Stomach (tissue), 19 donors: ENCODE measurements at places on chromosomes 13 and 19. TPM values are rescaled to one million over a fixed set of nuclear protein-coding genes. Genes with fewer than 3 reads are reported as not detected.

DNA sequence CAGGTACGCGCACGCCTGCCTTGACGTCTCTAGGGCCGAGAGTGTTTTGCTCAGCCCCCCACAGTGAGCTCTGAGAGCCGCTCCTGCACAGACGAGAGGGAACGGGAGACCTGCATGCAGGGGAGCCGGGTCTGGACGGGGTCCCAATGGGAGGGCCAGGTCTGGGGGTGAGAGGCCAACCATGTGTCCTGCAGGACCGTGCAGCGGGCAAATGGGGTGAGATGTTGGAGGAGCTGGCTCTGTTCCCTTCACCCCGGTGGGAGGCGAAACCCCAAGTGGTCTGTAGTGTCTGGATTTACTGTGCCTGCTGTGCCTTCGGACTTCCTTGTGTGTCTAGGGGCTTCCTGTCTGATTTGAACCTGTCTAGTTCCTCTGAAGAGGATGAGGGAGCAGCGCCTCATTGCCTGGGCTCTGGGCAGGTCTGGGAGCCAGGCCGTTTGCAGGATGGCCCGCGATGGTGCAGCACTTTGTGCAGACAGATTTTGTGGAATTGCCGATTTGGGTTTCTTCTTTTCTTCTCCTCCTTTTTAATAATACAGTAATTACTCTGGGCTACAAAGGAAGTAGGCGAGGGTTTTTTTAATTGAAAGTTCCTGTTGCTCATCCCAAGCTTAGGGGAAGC is 2.1 kb downstream of the CSNK1G2 start:
- H3K4me3 ChIP-seq: peak overlapping the region; percentile 73
- DNase-seq: no peak
- H3K27ac ChIP-seq: peak overlapping the region; percentile 90
- H3K27me3 ChIP-seq: no peaks in the 10 kb centered on the region
- H3K4me1 ChIP-seq: peaks cover 46% of the 10 kb centered on the region

DNA sequence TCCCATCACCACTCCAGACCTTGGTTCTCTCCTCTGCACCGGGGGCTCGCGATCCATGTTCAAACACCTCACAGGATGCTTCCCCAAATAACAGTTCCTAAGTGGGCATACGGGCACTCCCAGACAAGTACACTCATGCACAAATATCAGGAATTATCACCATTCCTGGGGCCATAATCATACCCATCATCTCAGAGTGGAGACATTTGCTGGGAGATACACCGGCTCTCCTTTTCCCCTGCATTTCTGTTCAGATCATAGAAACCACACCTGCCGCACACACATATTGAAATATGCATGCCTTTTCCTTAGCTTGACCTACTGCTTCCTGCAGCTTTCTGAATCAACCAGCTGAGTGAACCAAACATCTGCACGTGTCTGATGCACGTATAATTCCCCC is 33.9 kb upstream of the MBNL2 start:
- no peak overlapping the region for H3K4me3 ChIP-seq
- no peaks in the 10 kb centered on the region for H3K27me3 ChIP-seq
- no peak overlapping the region for H3K27ac ChIP-seq
- H3K36me3 ChIP-seq: no peaks in the 10 kb centered on the region

- H3K36me3 ChIP-seq: peaks cover 15% of the 10 kb centered on the region
- no peaks in the 10 kb centered on the region for H3K27me3 ChIP-seq
- H3K4me1 ChIP-seq: no peaks in the 10 kb centered on the region
- no peak overlapping the region for H3K27ac ChIP-seq
These were observed 1432.4 kb downstream of the UQCRFS1 start for GRCh38 chr19:27780367-27781075.

SOX1 gene
- total RNA-seq: not detected

DNA sequence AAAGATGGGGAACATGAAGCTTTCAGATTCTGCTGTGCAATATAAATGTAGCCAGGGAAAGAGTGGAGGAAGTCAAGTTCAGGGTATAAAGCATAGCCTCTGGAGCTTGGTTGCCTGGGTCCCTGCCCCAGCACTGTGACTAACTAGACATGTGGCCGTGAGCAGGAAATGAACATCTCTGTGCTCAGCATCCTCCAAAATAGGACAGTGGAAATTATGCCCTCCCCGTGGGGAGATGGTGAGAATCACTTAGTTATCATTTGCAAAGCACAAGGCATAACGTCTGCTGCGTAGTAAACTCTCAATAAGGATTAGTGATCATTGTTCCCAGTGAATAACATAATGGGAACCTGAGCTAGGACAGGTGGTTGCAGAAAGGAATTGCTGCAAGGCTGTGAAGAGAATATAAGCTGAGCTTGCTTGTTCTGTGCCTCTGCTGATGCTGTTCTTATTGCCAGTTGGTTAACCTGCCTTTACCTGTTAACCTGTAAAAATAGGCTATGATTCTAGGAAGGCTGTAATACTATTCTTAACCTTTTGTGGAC is 441.0 kb downstream of the COG6 start:
- no peaks in the 10 kb centered on the region for H3K36me3 ChIP-seq
- no peaks in the 10 kb centered on the region for H3K27me3 ChIP-seq
- DNase-seq: no peak
- H3K4me3 ChIP-seq: no peak overlapping the region
- H3K4me1 ChIP-seq: no peaks in the 10 kb centered on the region
- no peak overlapping the region for H3K27ac ChIP-seq

DNA sequence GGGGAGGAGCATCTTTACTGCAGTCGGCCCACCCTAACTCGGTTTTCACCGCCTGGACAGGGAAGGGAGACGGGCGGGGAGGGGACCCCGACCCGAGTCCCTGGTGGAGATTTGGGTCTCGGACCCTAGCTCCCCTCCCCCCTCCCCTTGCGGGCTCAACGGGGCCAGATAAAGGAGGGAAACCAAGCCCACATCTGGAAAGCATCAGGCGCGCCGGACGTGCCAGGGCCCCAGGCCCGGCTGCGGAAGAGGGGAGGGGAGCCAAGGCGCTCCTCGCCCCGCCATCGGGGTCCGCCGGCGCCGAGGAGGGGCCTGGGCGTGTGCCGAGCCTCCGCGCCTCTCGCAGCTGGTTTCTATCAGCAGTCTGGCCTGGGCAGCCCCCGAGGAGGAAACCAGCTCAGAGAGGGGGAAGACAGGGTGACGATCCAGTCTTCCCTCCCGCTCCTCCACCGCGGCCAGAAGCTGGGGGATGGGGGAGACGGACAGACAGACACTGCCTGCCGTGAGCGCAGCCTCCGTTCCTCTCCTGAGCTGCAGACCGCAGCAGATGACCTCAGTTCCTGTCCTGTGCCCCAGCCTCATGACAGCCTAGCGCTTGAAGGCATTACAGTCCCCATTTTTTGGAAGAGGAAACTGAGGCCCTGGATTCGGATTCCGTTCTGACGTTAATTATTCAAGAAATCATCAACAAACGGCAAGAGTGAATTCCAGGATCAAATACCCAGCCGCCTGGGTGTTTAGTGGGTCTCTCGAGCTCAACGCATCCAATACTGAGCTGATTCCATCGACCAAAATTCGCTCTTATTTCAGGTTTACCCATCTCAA is 3.6 kb upstream of the GNG8 start:
- peaks cover 18% of the 10 kb centered on the region for H3K4me1 ChIP-seq
- peak overlapping the region; percentile 53 for H3K4me3 ChIP-seq
- peak overlapping the region; percentile 82 for H3K27ac ChIP-seq
- H3K27me3 ChIP-seq: peaks cover 21% of the 10 kb centered on the region
- DNase-seq: no peak

DNA sequence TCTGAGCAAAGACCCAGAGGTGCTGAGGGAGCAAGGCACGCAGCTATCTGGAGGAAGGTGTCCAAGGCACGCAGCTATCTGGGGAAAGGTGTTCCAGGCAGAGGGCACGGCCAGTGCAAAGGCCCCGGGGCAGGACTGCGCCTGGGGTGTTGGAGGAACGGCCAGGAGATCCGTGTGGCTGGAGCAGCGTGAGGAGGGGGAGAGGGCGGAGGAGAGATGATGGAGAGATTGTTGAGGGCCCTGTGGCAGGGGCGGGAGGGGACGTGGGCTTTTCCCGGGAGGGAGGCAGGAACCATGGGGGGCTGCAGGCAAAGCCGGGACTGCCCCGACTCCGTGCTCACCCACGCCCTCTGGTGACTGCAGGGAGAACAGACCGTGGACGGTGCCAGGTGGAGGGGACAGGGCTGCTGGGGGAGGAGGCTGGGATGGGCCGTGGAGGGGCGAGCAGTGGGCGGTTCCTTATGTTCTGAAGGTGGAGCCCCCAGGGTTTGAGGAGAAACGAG is 13.3 kb upstream of the MISP start:
- H3K27ac ChIP-seq: no peak overlapping the region
- H3K36me3 ChIP-seq: peaks cover 5% of the 10 kb centered on the region
- DNase-seq: peak; percentile 68
- H3K27me3 ChIP-seq: no peaks in the 10 kb centered on the region
- no peak overlapping the region for H3K4me3 ChIP-seq
- H3K4me1 ChIP-seq: peaks cover 14% of the 10 kb centered on the region

- H3K36me3 ChIP-seq: no peaks in the 10 kb centered on the region
- peaks cover 24% of the 10 kb centered on the region for H3K4me1 ChIP-seq
- H3K27ac ChIP-seq: peak overlapping the region; percentile 77
- peaks cover 7% of the 10 kb centered on the region for H3K27me3 ChIP-seq
- DNase-seq: peak; percentile 73
- H3K4me3 ChIP-seq: peak overlapping the region; percentile 42
These were observed 5.3 kb upstream of the PROZ start for GRCh38 chr13:113152984-113153809.

GRCh38 chr19:46442808-46443450 is 14.2 kb upstream of the PNMA8C start:
- DNase-seq: peak; percentile 55
- H3K36me3 ChIP-seq: no peaks in the 10 kb centered on the region
- H3K4me1 ChIP-seq: peaks cover 22% of the 10 kb centered on the region
- H3K27me3 ChIP-seq: no peaks in the 10 kb centered on the region
- no peak overlapping the region for H3K27ac ChIP-seq
- no peak overlapping the region for H3K4me3 ChIP-seq

DNA sequence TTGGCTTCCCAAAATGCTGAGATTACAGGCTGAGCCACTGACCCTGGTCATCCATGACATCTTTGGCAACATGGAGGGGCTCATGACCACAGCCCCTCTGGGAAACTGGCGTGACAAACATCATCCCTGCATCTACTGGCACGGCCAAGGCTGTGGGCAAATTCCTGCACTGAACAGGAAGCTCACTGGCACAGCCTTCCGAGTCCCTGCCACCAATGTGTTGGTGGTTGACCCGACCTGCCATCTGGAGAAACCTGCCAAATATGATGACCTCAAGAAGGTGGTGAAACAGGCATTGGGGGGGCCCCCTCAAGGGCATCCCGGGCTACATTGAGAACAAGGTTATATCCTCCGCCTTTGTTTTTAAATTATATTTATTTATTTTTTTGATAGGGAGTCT is 8.9 kb upstream of the ACP5 start:
- peaks cover 6% of the 10 kb centered on the region for H3K4me1 ChIP-seq
- no peaks in the 10 kb centered on the region for H3K36me3 ChIP-seq
- no peak for DNase-seq
- no peaks in the 10 kb centered on the region for H3K27me3 ChIP-seq
- no peak overlapping the region for H3K4me3 ChIP-seq
- no peak overlapping the region for H3K27ac ChIP-seq

DNA sequence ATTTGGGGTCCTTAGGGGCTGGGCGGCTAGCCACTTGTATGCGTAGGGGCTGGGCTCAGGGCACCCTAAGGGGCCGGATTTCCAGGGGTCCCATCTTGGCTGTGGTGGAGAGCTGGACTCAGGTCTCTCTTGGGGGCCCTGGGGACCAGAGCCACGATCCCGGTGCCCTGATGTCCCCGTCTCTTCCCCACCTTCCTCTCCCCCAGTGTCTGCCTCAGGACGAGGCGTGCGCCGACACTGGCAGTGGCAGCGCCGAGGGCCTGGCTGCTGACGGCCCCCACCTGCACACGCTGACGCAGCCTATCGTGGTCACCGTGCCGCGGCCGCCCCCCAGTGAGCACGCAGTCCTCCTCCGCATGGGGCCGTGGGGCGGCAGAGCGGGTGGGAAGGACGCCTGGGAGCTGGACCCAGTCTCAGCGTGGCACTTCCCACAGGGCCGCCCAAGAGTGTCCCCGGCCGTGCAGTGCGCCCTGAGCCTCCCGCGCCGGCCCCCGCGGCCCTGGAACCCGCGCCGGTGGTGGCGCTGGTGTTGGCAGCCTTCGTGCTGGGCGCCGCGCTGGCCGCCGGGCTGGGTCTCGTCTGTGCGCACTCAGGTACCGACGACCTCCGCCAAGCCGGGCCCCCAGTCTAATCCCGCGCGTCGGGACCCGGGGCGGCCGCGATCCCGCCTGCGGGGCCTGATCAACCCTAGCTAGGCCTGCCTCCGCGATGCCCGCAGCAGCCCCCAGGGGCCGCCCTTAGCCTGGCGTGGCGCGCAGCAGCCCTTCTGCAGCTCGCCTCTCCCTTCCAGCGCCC is 2.7 kb upstream of the SNAPC2 start:
- H3K36me3 ChIP-seq: peaks cover 18% of the 10 kb centered on the region
- peak overlapping the region; percentile 65 for H3K27ac ChIP-seq

NBEA gene
- total RNA-seq: 6.7 TPM

GRCh38 chr13:80022146-80022545 is 318.8 kb downstream of the SPRY2 start:
- H3K27me3 ChIP-seq: no peaks in the 10 kb centered on the region
- H3K27ac ChIP-seq: no peak overlapping the region
- no peak overlapping the region for H3K4me3 ChIP-seq
- no peaks in the 10 kb centered on the region for H3K4me1 ChIP-seq
- no peak for DNase-seq

DNA sequence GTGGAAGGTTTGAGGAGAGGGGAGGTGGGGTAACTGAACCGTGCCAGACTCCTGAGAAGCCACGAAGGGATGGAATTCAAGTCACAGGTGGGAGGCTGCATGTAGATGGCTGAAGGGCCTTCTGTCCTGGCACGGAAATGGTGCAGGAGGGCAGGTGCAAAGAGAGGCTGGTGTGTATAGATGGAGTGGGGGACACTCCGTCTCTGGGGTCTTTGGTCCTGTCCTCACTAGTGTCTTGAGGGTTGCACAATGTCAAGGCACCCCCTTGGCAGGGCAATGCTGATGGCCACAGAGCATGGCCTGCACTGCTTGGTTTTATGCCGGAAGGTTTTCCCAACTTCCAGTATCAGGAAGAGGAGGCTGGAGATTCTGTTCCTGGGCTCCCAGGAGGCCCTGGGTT is 82.7 kb upstream of the SIAH3 start:
- H3K36me3 ChIP-seq: no peaks in the 10 kb centered on the region
- H3K4me3 ChIP-seq: no peak overlapping the region
- no peak for DNase-seq
- H3K27me3 ChIP-seq: no peaks in the 10 kb centered on the region
- no peak overlapping the region for H3K27ac ChIP-seq

NLRP4 gene
- total RNA-seq: not detected

DNA sequence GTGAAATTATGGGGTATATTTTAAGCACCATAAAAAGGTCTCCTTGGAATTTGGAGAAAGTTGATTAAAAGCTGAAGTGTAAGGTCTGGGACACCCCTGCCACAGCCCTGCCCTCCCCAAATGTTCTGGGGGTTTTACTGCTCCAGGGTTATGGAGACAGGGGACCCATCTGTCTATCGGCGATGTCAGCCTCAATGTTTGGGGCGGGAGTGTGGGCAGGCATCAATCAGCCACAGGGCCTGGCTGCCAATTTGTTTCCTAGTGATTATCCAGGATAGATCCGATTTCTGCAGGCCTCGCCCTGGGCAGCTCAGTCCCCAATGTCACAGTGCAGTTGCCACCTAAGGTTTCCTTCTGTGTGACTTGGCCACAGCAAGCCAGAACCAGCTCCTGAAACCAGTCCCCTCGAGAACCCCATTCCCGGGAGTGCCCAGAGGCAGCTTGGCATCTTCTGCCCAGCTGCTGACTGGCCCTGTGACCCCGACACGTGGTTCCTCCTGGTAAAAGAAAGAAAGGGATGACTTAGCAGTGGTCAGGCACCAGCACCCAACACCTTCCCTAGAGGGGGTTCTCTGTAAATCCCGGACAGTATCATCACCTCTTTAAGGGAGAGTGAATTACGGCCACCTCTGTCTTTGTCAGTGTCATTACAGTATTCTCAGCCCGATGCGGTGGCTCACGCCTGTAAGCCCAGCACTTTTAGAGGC is 41.6 kb downstream of the MYO9B start:
- peaks cover 16% of the 10 kb centered on the region for H3K36me3 ChIP-seq
- no peaks in the 10 kb centered on the region for H3K27me3 ChIP-seq
- H3K4me1 ChIP-seq: peaks cover 23% of the 10 kb centered on the region
- no peak overlapping the region for H3K4me3 ChIP-seq
